ENCODE measurements at places on chromosomes 6 and 20. TPM values are rescaled to one million over a fixed set of nuclear protein-coding genes. Genes with fewer than 3 reads are reported as not detected.

The XKR7 gene
- not detected for total RNA-seq

The CGA gene
- total RNA-seq: not detected

GRCh38 chr6:168132531-168133167 is 53.6 kb upstream of the FRMD1 start:
- DNase-seq: peak; percentile 56

GRCh38 chr6:79301290-79301689 is 66.8 kb upstream of the HMGN3 start:
- no peak for DNase-seq

GRCh38 chr6:44660561-44661220 is 273.2 kb downstream of the CDC5L start:
- DNase-seq: no peak
